Activated CD4-positive, alpha-beta T cell treated with anti-CD3 and anti-CD28 coated beads, Interleukin-2, amount 10 ng/mL, durations not matched to agents 7 days and 5 days (primary cell): ENCODE measurements at places on chromosomes 3 and 15. TPM values are rescaled to one million over a fixed set of nuclear protein-coding genes. Genes with fewer than 3 reads are reported as not detected.
A peak's percentile ranks its signal among the peaks of the same experiment; 100 is the strongest.

GRCh38 chr3:167723872-167724271 is 10.8 kb downstream of the PDCD10 start:
- H3K4me3 ChIP-seq: no peak overlapping the region
- no peak for DNase-seq
- H3K4me1 ChIP-seq: peaks cover 34% of the 10 kb centered on the region
- H3K27me3 ChIP-seq: no peaks in the 10 kb centered on the region
- peaks cover 30% of the 10 kb centered on the region for H3K36me3 ChIP-seq
- H3K27ac ChIP-seq: no peak overlapping the region

CEP152 gene
- total RNA-seq: 36.2 TPM

DNA sequence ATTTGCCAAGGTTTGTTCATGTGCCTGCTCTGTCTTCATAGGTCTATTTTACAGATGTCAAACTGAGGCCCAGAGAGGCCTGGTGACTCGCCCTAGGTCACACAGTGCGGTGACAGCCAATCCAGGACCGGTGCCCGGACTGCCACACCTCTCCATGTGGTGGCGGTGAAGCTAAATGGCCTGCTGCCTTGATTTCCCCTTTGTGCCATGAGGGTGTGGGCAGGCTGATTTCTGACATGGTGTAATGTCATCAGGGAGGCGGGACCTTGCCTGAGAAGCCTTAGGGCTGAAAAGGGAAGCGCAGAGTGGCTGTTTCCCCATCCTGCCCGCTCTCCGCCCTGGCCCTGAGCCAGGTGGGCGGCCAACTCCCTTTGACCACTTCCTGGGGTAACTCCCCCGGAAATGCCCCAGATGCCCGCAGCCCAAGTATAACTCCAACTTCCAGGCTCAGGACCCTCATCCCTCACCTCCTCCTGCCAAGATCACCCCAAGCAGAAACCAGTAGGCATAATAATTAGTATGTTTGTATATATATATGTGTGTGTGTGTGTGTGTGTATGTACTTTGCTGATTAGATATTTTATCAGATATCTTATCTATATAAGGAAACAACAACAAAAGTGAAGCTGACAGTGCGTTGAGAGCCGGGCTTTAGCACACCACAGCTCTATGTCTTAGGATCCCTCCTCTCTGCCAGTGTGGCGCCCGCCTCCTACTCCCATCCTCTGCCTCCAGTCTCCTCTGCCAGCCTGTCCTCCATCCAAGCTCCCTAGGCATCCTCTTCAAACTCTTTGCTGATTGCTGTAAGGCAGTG is 63.9 kb downstream of the IQSEC1 start:
- H3K4me1 ChIP-seq: peaks cover 90% of the 10 kb centered on the region
- peak overlapping the region; percentile 70 for H3K4me3 ChIP-seq
- peaks cover 54% of the 10 kb centered on the region for H3K36me3 ChIP-seq
- no peaks in the 10 kb centered on the region for H3K27me3 ChIP-seq

DNA sequence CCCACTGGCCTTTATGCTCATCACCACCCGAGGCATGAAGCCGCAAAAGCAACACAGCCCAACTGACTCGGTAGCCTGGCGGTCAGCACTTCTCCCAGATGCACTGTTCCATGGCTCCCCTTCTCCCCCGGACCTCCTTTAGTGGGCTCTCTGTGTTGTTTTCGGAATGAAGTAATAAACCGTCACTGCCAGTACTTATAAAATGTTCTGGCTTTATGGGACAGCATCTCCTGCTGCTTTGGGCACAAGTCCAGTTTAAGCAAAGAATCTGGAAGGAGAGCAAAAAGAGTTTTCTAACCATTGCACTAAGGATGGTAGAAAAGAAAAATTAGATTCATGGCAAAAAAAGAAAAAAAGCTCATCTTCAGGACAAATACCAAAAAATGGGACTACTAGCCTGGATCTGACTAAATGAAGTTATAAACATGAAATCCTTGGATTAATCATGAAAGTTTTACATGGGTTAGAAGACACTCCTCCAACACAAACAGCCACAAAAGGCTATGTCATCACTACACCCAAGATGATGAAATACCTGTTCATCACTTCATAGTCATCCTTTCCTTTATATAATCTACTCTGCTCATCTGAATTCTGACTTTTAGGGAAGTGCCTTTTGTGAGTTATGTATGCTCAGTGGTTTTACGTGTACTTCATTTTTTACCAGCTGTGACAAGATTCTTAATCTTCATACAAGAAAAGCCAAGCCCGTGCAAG is 89.5 kb upstream of the UBE2E2 start:
- H3K4me1 ChIP-seq: peaks cover 8% of the 10 kb centered on the region
- H3K4me3 ChIP-seq: no peak overlapping the region
- H3K36me3 ChIP-seq: no peaks in the 10 kb centered on the region
- H3K27ac ChIP-seq: no peak overlapping the region

CHRM5 gene
- not detected for total RNA-seq

- no peak overlapping the region for H3K4me3 ChIP-seq
- no peaks in the 10 kb centered on the region for H3K27me3 ChIP-seq
- H3K4me1 ChIP-seq: peaks cover 15% of the 10 kb centered on the region
- H3K36me3 ChIP-seq: peaks cover 45% of the 10 kb centered on the region
- no peak for DNase-seq
These were observed 61.9 kb downstream of the HMG20A start for GRCh38 chr15:77482570-77482969.

A4GNT gene
- not detected for total RNA-seq
